ENCODE measurements at places on chromosomes 11 and 22.
A peak's percentile ranks its signal among the peaks of the same experiment; 100 is the strongest.

DNA sequence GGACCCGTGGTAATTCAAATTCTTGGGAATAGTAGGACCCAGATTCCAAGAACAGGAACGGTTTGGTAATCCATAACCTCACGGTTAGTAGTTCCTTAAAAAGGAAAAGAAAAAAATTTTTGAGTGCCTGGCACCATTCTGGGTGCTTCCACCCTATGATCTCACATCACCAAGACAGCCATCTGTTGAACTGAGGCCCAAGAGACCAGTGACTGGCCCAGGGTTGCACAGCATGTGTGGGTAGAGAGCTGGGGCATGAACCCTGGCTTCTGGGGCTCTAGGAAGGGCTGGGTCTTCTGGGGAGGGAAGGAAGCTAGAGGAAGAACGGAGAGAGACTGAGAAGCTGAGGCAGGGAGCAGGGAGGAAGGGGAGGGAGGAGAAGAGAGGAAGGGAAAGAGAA lies 4.7 kb upstream of the SPI1 start:
- no peak for DNase-seq

DNA sequence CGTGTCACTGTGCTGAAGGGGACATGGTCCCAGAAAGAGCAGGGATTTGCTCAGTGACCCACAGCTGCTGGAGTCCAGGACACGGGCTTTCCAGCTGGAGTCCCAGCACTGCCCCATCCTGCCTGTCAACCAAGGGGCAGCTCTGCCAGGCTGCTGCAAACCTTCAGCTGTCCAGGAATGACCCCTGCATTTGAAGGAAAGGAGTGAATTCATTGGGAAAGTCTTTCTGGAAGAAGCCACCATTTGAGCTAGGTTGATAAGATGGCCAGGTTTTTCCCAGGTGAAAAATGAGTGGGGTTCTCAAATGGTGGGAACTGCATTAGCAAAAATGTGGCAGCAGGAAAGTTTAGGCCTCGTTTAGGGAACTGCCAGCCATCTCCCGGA lies 9.4 kb downstream of the KCNK7 start:
- no peak for DNase-seq

- no peak for DNase-seq
These were observed 41.7 kb upstream of the SEZ6L start for GRCh38 chr22:26127556-26127955.

DNA sequence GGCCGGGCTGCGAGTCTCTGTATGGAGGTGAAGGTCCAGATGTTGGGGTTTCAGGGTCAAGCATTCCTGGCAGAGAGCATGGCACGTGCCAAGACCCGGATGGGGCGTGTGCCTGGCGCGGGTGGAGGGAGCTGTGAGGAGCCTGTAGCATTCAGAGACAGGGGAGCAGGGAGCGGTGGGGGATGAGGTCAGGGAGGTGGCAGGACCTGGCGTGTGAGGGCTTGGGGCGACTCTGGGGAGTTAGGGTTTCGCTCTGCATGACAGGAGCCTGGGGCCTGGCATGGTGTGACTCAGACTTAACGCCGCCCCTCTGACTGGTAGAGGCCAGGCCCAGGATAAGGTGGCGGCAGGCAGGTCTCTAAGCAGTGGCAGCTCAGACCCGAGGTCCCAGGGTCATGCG lies 103.0 kb downstream of the KCNQ1 start:
- DNase-seq: no peak

GRCh38 chr11:4677948-4678347 lies 19.7 kb downstream of the OR51E2 start:
- DNase-seq: no peak

- DNase-seq: no peak
These were observed 95.8 kb downstream of the DLG2 start for GRCh38 chr11:85531191-85531897.

- DNase-seq: no peak
These were observed 1233.0 kb downstream of the JRKL start for GRCh38 chr11:97622795-97623194.

GRCh38 chr11:5369789-5370188 lies 13.8 kb upstream of the OR51M1 start:
- DNase-seq: no peak

DNA sequence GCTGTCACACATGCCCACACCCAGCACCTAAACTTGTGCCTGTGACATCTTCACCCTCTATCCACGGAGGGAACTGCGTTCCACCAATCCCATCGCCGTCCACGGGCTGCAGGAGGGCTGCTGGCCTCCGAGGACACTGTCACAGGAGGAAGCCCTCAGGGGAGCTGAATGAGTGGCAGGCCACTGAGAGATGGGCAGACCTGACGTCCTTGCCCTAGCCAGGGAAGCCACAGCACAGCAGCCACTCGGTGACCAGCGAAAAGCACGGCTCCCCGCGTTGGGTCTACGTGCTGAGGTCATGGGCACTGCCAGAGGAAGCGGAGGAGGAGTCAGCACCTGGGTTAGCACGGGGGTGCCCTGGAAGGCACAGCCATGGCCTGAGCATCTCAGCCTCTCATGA lies 50.5 kb downstream of the IGSF9B start:
- no peak for DNase-seq

DNA sequence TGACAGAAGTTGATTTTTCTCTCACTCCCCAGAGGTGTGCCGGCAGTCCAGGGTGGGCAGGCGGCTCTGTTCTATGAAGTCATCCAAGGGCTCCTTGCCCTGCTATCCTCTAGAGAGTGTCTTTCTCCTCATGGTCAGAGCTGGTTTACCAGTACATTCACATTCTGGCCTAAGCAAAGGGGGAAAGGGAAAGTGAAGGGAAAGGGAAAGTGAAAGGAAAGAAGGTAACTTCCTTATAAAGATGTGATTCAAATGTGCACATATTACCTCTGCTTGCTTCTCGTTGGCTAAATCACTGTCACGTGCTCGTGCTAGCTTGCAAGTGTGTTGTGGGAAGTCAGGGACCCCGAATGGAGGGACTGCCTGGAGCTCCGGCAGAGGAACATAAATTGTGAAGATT lies 2.9 kb upstream of the HTATIP2 start:
- no peak for DNase-seq

DNA sequence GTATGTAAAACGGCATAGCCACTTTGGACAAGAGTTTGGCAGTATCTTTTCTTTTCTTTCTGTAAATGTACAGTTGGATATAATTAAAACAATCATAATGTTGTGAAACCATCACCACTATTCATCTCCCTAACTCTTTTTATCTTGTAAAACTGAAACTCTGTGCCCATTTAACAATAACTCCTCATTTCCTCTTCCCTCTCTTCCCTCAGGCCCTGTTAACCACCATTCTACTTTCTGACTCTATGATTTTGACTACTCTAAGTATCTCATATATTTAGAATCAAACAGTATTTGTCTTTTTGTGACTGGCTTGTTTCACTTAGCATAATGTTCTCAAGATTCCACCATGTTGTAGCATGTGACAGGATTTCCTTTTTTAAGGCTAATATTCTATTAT lies 10.2 kb downstream of the SCUBE2 start:
- no peak for DNase-seq

GRCh38 chr11:37105427-37105826 lies 507.4 kb upstream of the RAG2 start:
- no peak for DNase-seq

DNA sequence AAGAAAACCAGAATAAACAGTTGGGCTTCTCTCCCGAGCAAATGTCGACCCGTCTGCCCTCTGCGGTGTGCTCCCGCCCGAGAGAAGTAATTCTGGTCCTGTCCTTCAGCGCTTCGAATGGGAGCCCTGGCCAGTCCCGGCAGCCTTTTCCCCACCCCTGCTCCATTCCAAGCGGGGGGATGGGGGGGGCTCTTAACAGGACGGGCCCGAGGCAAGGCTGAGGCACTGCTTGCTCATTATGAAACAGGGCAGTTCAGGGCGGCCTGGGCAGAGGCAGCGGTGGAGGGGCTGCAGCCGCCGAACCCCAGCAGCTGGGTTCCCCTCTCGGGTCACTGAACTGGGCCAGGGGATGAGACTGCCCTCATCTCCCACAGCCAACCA lies 9.1 kb downstream of the BACE1-AS start:
- DNase-seq: no peak

DNA sequence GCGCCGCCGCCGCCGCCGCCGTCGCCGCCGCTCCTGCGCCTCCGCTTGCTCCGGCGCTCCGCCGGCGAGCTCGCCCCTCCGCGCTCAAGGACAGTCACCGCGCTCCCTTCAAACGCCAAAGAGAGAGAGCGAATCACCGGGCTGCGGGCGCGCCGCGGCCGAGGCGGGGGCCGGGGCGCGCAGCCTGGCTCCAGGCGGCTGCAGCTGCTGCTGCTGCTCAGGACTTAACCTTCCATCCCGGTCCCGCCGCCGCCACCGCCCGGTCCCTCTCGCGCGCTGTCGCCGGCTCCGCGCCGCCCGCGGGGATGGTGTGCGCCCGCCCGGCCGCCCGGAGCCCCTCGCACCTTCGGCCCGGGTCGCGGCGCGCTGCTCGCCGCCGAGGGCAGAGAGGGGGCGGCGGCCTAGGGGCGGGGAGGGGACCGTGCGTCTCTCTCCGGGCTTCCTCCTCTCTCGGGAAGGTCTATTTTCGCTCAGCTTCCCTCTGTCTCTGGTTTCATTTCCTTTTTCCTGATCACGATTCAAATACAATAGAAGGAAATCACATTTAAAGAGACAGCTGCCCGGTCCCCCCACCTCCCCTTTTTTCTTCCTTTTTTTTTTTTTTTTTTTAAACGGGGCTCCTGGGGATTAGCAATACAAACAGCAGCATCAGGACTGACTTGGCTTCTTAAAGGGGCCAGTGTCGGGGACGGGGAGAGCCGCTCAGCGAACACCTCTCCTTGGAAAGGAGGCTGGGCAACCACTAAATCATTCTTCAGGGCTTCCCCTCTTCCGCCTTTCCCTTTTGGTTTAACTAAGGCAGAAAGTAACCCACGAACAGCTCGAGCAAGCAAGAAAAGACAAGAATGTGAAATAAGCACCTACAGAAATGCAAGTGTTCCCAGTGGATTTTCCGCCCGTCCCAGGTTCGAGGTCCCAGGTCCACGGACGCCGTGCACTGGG lies 22.1 kb downstream of the LMO2 start:
- DNase-seq: no peak

GRCh38 chr22:46079093-46079860 lies 71.0 kb upstream of the PPARA start:
- no peak for DNase-seq

DNA sequence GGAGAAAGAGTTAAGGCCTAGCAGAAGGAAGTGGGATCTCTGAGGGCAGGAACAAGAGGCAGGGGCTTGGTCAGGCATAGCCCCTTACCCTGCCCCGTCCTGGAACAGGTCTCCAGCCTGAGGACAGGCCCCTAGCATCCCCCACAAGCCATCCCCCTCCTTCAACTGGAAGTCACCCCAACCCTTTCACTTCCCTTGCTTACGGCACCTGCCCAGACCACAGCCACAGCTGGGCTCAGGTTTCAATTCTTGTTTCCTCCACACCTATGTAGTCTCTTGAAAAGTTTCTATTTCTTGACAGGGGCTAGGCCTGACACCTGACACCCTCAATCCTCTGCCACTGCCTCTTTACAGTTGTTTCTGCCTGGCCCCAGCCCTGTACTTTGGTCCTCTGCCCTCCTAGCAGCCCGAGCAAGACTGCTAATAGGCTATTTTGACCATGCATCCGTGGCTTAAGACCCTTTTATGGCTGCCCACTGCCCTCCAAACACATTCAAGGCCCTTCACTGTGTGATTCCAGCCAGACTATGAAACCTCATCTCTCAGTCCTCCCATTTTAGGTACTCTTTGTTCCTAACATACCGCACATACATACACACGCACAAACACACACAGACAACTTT lies 10.9 kb upstream of the FCHSD2 start:
- DNase-seq: peak; percentile 37

GRCh38 chr11:72935700-72936099 lies 121.5 kb downstream of the ATG16L2 start:
- DNase-seq: no peak

DNA sequence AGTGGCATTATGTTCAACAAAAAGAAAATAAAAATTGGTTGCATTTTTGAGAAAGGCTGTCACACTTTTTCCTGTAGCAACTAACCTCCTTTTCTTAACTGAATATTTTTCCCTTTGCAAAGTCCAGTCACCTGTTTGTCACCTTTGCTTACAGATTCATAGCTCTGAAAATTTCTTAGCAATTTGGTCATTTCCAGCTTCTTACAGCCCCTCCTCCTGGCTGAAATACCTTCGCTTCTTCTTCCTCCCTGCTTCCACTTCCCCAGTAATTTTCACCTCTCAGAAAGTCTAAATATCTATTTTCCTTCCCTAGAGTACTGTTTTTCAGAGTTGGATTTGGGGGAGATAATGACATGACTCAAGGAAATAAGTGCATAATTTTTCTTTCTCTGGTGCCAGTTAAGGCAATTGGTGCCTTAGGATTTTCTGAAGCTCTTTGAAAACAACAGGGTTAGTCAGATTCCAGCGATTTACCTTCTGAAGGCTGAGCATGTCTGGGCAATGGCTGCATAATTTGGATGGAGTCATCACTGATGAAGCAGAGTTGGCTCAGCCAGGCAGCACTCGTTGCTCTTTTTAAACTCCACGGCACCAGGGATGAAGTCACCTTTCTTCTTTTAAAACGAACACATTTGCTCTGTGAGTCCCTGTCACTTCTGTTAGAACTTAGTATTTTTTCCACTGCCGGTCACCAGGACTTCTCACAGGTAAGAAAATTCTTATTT lies 62.1 kb upstream of the AMOTL1 start:
- DNase-seq: no peak

DNA sequence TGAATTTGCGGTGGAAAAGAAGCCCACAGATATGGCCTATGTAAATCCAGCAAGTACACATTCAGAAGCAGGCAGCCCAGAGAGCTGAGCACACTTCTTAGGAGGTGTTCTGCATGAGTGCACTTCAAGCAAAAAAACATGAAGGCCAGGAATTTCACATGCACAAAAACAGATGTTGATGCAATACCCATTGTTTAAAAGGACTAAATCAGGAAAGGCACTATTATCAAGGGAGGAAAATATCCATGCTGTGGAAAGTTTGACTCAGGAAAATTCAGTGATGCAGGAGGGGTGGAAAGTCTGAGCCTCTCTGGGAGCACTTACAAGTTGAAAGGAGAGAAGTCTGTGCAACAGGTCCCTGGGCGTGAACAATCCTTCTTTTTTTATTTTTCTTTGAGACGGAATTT lies 15.8 kb upstream of the CARS1 start:
- no peak for DNase-seq

GRCh38 chr11:110044226-110044968 lies 48.8 kb upstream of the ZC3H12C start:
- DNase-seq: no peak

- no peak for DNase-seq
These were observed 51.5 kb downstream of the FAM181B start for GRCh38 chr11:82682003-82682751.

DNA sequence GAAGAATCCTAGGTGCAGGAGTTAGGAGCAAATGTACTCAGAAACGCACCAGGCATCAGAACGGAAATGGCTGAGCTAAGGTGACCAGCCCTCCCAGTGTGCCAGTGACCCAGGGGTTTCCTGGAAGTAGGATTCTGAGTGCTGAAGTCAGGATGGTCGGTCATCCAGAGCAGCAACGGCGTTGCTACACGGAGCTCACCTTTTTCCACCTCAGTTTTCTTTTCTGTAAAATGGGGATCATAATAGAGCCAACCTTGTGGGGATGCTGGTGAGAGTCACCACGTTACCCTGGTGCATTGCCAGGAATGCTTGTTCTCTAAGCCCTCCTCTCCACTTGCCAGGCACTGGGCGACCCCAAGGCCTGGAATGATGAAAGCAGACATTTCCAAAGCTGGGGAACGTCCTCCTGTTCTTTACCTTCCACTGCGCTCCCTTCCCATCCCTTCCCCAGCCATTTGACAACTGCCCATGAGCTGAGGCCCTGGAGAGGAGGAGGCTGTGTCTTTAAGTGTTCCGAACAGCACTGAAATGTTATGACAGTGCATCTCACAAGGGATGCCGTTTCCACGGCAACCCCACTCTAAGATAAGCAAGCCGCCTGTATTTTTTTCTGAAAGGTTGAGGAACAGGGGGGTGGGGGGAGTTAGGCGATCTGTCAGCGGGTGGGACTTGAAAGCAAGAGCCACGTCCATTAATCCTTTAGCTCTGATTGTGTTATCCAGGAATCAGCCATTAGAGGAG lies 66.8 kb downstream of the TSPAN18 start:
- DNase-seq: no peak
